ENCODE measurements at places on chromosomes 16 and 17.

GRCh38 chr16:11144122-11144521, 111.9 kb downstream of the SOCS1 start:
- no peak for DNase-seq

GRCh38 chr17:41734139-41734948, at the start of gene HAP1:
TSS of gene HAP1 (minus strand) at chr17:41734643. CDS start at chr17:41734634, 9 bp downstream.
- no peak for DNase-seq

- DNase-seq, result peak; percentile 43
These were observed 8.3 kb upstream of the ZNF750 start for GRCh38 chr17:82848022-82848592.

GRCh38 chr17:40850293-40850972, 16.6 kb downstream of the KRT12 start:
- no peak for DNase-seq

- DNase-seq, result no peak
These were observed 22.5 kb downstream of the ZCCHC14 start for GRCh38 chr16:87470332-87470731.

DNA sequence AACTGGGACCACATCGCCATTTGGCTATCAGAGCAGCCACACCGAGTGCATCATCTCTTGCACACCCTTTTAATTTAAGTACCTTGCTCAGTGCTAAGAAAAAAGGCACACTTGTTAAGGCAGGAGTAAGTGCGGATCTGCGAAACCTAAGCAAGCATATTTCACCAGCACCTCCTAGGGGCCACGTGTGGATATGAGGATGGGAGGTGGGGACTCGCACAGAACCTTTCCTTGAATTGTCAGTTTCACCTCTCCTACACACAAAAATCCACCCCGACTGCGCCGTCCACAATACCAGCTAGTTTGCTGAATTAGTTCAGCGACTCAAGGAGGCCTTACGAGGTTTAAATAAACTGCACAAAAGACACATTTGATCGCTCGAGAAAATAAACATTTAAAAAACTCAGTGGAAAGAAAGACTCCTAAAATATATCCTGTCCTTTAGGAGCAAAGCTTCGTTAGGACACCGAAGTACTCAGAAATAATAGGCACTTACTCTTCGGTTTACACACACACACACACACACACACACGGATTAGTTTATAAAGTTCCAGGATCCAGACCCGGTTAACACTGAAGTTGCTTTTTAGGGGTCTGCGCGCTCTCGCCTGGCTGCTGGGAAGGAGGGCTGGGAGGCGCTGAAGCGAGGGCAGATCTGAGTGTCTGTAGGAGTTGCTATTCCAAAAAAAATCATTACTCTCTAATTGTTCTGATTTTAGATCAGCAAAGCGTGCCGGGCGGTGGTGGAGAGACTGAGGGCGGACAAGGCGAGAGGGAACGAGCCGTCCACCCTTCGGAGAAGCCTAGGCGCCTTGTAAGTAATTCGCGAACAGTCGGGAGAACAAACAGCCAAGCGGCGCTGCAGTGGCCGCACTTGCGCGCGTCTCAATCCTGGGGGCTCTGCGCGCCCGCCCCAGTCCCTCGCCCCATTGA, 1.0 kb upstream of the KCNJ2 start:
- DNase-seq, result no peak

DNA sequence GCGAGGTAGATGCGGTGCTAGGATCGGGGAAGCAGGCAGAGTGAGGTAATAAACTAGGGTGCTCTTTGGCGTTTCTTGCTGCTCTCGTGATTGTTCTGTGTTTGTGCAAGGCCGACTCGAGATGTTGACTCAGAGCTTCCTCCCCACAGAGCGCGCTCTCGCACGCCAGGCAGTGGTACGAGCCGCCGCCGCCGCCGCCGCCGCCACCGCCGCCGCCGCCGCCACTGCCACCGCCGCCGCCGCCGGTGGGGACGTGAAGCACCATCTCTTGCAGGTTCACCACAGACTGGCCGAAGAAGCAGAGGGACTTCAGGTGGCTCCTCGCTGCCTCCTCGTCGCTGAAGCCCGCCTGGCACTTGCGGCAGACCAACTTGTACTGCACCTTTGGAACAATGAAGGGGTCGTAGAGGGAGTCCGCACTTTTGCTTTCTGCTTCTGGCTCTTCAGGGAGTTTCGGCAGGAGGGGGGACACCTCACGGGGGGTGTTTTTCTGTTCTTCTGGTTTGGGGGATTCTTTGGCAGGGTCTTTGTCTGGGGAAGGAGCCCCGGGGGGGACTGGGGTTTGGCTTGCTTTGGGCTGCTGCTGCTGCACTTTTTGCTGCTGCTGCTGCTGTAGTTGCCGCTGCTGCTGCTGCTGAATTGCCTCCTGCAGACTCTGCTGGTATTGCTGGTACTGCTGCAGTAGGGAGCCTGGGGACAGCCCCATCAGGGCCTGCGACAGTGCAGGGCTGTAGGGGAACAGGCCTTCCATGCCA, 260.2 kb downstream of the ZFHX3 start:
- DNase-seq, result peak; percentile 55

DNA sequence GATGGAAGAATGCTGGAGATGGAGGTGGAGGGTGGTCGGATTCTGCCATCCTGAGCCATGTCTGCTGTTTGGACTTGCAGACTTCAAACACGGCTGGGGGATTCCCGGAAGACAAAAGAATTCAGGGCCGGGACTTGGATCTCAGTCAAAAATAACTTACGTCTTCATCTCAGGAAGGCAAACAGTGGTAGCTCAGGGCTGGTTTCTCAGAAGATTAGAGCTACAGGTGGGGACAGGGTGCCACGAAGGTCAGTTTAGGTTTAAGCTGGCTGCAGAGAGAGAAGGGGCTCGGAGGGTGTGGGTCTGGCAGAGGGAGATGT, 4.3 kb upstream of the RHBDL3 start:
- DNase-seq, result no peak

DNA sequence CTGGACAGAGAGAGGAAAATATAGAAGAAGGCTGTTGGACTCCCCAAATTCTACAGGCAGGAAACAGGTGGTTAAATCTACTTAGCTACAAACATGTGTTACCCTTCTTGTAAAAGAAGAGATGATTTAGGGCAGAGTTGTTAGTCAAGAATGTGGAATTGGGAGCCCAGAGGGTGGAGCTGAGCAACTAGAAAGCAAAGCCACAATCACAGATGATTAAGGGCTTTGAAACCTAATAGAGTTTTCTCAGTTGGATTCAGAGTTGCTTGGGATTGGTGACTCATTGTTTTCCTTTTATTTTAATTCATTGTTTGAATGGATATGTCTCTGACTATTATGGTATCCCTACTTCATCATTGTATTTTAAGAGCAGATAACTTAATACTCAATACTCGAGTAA, 6.2 kb downstream of the ACSM5 start:
- no peak for DNase-seq

DNA sequence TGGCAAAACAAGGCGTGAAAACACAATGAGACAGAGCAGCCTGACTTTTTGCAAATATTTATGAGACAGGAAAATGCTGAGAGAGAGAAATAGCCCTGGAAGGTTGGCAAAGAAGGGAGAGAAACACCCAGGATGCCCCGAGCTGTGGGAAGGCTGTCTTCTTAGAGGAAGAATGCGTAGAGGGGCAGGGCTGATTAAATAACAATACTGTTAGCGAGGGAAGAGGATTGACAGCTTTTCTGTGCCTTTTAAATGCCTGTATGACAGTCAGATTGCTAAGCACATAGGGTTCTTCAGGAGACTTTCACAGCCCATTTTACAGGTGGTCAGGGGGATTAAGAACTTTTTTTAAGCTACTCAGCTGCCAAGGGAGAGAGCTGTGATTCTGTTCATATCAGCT, 219.2 kb downstream of the SHISA9 start:
- no peak for DNase-seq

DNA sequence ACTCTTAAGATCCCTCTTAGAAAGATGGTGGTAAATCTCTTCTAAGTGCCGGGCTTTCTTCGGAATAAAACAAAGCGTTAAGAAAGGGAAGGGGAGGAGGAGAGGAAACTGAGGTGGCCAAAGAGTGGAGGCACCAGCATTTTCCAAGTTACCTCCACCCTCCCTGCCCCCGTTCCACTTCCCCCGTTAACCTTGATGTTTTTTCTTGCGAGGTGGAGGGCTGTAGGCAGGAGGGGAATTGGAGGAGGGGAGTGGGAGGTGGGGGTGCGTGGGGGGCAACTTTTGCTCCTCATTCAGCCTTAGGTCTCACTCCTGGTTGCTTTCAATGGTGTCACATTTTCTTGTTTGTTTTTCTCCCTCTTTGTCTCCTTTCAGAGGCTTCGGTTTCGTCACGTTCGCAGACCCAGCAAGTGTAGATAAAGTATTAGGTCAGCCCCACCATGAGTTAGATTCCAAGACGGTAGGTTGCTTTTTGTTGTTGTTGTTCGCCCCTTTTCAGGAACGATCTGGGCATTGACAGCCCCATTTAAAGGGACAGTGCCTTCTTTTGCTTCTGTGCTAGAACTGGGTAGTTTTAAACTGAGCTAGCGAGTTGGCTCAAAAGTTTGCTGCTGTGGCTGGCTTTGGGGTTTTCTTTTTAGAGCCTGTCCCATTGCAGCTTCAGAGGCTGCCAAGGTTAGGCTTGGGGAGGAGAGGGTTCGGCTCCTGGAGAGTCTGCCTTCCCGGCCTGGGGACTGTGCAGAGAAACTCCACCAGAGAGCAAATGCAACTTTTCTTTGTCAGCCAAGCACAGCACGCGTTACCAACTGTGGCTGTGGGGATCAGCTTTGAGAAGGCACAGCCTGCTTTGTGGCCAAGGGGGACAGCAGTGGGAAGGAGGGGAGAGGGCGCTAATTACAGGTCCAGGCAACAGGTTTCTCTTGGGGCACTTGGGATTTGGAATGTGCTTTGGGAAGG, 1.9 kb downstream of the MSI2 start:
- DNase-seq, result no peak

DNA sequence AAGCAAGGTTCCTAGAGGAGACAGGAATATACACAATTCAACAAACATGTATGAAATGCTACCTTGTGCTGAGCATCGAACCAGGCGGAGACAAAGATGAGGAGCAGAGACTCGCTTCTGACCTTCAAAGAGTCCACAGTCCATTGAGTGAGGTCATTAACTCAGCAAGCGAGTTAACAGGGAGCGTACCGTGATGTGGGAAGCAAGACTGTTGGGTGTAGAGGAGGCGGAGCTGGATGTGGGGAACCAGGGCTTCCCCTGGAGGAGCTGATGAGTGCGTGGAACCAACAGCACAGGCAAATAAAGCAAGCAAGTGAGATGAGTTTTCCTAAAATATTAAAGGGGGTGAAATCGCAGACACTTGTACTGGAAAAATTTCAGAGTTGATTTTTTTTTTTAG, 65.0 kb downstream of the NXN start:
- no peak for DNase-seq

- DNase-seq, result peak; percentile 80
These were observed 89.9 kb downstream of the C16orf78 start for GRCh38 chr16:49463529-49463928.

GRCh38 chr17:78838574-78839005, 2.0 kb downstream of the USP36 start:
- no peak for DNase-seq

DNA sequence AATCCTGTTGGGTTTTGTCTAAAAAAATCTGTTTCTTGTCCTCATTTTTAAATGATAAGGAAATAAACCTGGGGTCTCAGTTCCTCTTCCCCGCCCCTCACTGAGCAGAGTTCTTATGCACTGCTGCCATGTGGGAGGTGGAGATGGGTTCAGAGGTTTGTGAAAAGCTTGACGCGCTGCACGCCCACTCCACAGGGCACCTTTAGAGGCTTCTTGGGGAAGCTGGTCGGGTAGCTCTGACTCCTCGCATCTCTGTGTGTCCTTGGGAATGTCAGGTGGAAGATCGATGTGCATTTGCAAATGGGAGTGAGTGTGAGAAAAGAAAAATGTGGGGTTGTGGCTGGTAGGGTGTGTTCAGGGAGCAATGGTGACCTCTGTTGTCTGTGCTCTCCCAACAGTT, 4.7 kb upstream of the ZNHIT3 start:
- no peak for DNase-seq

DNA sequence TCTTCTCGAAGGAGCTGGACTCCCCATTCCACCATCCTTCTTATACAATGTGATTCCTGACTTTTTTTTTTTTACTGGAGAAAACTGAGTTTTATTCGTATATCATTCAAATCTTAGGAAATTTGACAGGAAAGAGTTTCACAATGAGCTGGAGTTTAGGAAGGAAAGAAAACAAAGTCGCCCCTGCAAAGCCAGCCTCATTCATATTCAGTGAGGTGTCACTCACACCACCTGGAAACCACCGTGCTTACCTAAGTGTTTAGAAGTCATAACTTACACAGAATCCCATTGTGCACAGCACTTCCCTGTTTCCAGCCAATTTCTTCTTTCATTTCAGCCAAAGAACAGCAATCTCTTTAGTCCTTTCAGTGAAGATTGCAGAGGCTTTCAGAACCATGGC, 90.3 kb upstream of the CHMP6 start:
- DNase-seq, result no peak

DNA sequence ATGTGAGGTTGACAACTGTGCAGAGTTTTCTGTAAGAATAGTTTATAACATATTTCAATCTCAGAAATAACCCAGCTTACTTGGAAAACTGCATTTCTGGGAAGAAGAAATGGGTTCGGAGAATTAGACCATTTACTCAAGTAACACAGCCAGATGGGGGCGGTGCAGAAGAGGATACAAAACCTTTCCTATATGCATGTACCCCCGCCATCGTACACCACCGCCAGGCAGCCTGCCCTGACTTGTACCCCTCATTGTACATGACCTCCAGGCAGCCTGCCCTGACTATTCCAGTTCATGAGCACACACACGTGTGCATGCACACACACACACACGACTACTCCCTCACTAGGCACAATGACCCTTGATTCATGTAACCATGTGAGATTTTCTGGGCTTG, 154.0 kb downstream of the C16orf78 start:
- no peak for DNase-seq

DNA sequence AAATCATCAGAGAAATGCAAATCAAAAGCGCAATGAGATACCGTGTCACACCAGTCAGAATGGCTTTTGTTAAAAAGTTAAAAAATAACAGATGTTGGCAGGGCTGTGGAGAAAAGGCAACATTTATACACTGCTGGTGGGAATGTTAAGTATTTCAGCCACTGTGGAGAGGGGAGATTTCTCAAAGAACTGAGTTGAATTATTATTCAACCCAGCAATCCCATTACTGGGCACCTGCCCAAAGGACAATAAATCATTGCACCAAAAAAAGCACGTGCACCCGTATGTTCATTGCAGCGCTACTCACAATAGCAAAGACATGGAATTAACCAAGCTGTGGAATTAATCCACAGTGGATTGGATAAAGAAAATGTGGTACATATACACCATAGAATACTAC, 204.7 kb downstream of the HS3ST4 start:
- no peak for DNase-seq

All from activated gamma-delta T cell treated with Interleukin-2 at 50 U/mL for 16 hours (primary cell).